SHP77 (cell line): ENCODE measurements at places on chromosomes 3 and 15.

- no peak for DNase-seq
Observed at GRCh38 chr3:187497052-187497451, 128.9 kb downstream of the RTP4 start.

DNA sequence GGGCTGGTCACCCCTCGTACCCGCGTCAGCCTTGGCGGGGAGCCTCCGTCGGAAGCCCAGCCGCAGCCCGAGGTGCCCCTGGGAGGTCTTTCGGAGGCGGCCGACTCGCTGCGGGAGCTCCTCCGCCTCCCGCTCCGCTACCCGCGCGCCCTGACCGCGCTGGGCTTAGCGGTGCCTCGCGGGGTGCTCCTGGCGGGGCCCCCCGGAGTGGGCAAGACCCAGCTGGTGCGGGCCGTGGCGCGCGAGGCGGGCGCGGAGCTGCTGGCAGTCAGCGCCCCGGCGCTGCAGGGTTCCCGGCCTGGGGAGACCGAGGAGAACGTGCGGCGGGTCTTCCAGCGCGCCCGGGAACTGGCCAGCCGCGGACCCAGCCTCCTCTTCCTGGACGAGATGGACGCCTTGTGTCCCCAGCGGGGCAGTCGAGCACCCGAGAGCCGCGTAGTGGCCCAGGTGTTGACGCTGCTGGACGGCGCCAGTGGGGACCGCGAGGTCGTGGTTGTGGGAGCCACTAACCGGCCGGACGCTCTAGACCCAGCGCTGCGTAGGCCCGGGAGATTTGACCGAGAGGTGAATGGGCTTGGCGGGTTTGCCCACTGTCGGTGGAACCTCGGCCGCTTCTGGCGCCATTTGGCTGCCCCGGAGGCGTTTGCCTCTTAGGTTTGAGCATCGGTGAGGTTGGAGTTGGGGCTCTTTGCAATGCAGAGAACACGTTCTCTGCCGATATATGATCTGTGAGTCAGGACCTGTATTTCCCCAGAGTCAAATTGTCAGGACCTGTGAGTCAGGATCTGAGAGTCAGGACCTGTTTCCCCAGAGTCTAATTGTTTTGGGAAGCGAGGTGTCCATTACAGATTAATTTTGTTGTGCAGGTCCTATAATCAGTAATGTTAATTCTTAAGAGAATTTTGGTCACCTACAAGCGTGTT lies 24.9 kb upstream of the GATM start:
- peak; percentile 8 for DNase-seq

GRCh38 chr15:72382146-72382545 lies 6.3 kb upstream of the HEXA start:
- peak; percentile 1 for DNase-seq

GRCh38 chr3:132416161-132416560 lies 1.1 kb upstream of the DNAJC13 start:
- no peak for DNase-seq

DNA sequence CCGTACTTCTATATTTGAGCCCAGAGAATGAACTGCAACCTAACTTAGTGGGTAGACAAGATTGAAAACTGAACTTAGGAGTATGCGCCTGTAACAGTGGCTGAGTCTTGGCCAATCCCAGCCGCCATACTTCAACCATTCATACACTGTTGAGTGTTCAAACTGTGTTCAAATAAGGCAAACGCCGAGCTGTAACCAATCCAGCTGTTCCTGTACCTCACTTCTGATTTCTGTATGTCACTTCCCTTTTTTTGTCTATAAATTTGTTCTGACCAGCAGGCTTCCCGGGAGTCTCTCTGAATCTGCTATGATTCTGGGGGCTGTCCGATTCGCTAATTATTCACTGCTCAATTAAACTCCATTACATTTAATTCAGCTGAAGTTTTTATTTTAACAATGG lies 58.6 kb upstream of the TPM1 start:
- DNase-seq = no peak

GRCh38 chr3:132753946-132754345 lies 31.7 kb upstream of the NPHP3 start:
- no peak for DNase-seq

DNA sequence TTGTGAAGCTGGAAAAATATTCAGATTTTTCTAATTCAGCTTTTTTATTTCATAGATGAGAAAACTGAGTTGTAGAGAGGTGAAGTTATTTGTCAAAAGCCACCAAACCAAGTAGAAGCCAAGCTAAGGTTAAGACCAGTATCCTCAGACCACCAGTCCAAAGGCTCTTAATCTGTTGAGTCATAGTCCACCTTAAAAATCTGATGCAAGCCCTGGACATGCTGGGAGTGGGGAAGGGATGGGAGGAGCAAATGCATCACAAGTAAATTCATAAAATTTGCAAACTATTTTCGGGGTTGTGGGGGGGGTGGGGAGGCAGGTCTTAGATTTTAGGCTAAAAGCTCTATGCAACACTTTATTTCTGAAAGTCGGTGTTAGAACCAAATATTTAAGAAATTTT lies 307.7 kb upstream of the SEMA6D start:
- no peak for DNase-seq
